ENCODE measurements at places on chromosomes 1 and 21.

- DNase-seq: peak; percentile 100
Measured at GRCh38 chr21:38277501-38278131, 20.8 kb downstream of the KCNJ15 start.

GRCh38 chr1:30743584-30744059, 14.0 kb downstream of the LAPTM5 start:
- no peak for DNase-seq

GRCh38 chr1:55214934-55215193, 300 bp downstream of the USP24 start:
- peak; percentile 38 for DNase-seq

GRCh38 chr1:6027591-6027990, 18.1 kb upstream of the KCNAB2 start:
- no peak for DNase-seq

- no peak for DNase-seq
Measured at GRCh38 chr21:45811136-45811535, 167.6 kb downstream of the PCBP3 start.

- DNase-seq: peak; percentile 50
Measured at GRCh38 chr1:111605576-111605975, 14.0 kb upstream of the RAP1A start.

DNA sequence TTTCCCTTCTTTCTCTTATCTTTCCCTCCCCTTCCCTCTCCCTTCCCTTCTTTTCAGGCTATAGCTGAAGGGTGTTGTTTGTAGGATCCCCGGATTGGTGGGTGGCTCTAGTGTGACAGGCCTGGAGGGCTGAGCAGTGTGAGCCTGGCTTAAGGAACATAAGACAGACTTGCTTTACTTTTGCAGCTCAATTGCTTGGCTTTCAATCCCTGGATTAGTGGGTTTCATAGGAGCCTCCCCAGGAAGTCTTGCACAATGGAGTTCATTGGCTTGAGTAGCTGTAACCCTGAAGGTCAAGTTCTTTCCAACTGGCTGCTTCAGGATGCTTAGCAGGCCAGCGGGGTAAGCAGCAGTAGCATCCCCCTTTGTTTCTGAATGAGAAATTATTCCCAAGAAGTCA, 126.7 kb downstream of the CAMTA1 start:
- no peak for DNase-seq

DNA sequence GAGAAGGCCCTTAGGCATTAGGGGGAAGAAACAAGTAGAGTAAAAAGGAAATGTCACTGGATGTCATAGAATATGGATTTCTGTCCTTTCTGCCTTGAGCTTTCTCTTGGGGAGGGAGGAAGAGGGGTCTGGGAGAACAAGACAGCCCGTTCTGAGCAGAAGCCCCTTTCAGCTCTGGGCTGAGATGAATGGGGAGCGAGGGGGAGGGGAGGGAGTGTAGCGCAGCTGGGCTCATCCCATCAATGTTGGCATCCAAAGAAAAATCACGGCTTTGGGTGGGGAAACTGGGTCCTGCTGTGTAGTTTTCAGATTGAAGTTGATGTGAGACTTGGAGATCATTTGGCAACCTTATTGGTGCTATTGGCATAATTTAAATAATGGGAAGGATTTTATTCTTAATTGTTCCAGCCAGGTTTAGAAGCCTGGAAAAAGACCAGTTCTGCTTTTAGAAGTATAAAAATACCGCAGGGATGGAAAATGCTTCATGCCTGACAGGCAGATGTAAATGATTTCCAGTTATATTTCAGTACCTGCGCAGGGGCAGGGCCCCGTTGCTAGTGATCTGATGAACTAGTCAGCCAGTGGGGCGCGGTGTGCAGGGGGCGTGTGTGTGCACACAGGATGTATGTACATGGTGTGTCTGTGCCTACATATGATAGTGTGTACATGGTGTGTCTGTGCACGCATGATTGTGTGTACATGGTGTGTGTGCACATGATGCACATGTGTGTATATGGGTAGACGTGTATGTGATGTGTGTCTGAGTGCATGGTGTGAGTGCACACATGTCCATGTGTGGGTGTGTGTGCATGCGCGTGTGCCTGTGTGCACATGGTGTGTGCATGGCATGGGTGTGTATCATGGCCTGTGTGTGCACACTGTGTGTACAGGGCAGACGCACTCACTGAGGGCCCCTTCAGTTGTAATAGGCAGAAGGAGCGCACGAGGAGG, 36.0 kb downstream of the ABCG1 start:
- no peak for DNase-seq

GRCh38 chr1:24872061-24872850, 57.8 kb downstream of the RUNX3 start:
- no peak for DNase-seq

GRCh38 chr1:181083842-181084605, 4.5 kb upstream of the IER5 start:
- DNase-seq: no peak

- no peak for DNase-seq
Measured at GRCh38 chr1:116260621-116261020, 112.4 kb upstream of the ATP1A1 start.

- DNase-seq: peak; percentile 4
Measured at GRCh38 chr1:100187912-100188311, 9.9 kb upstream of the LRRC39 start.

GRCh38 chr1:237133921-237134320, 91.9 kb downstream of the RYR2 start:
- no peak for DNase-seq

DNA sequence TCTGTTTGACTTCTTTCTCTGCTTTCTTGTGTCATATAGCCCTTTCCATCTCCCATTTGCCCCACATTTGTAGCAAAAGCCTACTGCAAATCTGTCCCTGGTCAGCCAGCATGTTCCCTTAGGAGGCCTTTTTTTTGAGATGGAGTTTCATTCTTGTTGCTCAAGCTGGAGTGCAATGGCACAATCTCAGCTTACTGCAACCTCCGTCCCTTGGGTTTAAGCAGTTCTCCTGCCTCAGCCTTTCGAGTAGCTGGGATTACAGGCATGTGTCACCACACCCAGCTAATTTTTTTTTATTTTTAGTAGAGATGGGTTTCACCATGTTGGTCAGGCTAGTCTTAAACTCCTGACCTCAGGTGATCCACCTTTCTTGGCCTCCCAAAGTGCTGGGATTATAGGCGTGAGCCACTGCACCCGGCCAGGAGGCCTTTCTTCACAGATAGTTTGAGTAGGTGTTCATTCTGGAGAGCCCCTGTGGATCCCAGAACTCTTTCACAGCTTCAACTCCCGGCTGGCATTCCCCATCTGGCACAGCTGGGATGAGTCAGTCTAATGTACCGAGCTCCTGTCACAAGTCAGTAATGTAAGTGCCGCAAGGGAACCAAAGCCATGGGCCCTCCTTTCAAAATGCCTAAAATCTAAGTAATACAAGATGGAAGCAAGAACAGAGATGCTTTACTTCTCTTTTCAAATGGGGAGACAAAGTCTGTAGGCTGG, 9.4 kb upstream of the NHLH1 start:
- no peak for DNase-seq

- no peak for DNase-seq
Measured at GRCh38 chr1:89190017-89190416, 8.7 kb downstream of the GBP4 start.

GRCh38 chr21:15839601-15840000, 109.8 kb downstream of the USP25 start:
- peak; percentile 15 for DNase-seq

- peak; percentile 19 for DNase-seq
Measured at GRCh38 chr1:44484155-44484688, 79.2 kb downstream of the RNF220 start.

GRCh38 chr21:34276711-34277425, 86.9 kb upstream of the KCNE2 start:
- DNase-seq: peak; percentile 31

- no peak for DNase-seq
Measured at GRCh38 chr1:182196897-182197870, 135.7 kb upstream of the ZNF648 start.

- no peak for DNase-seq
Measured at GRCh38 chr1:22373252-22373651, 78.4 kb upstream of the ZBTB40 start.

DNA sequence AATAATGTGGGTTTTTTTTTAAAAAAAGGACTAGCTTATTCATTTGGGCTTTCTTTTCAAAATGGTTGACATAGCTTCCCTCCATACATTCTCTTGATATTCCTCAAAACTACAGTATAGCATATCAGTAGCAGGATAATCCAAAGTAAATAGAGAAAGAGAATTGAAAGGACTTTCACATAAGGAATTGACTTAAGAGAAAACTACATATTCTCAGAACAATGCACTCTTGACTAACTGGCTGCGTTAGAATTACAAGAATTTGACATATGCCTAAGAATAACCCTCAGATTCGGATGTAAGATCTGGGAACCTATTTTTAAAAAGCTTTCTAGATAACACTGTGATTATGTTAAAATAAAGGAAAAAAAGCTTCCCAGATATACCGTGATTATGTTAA, 3.1 kb downstream of the PRKAB2 start:
- peak; percentile 9 for DNase-seq

All from fibroblast of skin of right quadriceps (primary cell).